ENCODE measurements at places on chromosomes 13 and 19. TPM values are rescaled to one million over a fixed set of nuclear protein-coding genes. Genes with fewer than 3 reads are reported as not detected.

- no peak for DNase-seq
Observed at GRCh38 chr13:66407128-66407527, 823.0 kb downstream of the PCDH9 start.

GRCh38 chr13:62760724-62761123, 1345.1 kb upstream of the PCDH20 start:
- DNase-seq: no peak

The ZSCAN1 gene
- total RNA-seq: 0.36 TPM

GRCh38 chr19:46704379-46705076, 12.4 kb downstream of the PRKD2 start:
- DNase-seq: no peak

The ZNF709 gene
- total RNA-seq: 20.0 TPM

GRCh38 chr19:1266916-1267476, 2.1 kb upstream of the CIRBP start:
- peak; percentile 78 for DNase-seq

DNA sequence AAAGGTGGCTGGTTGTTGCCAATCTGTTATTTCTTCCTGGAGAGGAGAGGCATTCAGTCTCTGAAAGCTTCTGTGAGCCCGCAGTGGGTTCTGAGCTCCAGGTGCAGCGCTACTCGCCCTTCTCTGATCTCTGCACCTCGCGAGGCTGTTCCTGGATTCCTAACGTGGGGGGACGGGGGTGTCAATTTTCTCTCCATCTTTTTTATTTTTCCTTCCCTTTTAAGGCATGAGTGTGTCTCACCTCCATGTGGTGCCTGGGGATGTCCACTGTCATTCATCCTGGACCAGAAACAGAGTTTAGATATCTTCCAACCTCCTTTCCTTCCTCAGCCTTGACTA, 626 bp downstream of the ZNF233 start:
- peak; percentile 24 for DNase-seq

GRCh38 chr19:611481-611868, 21.8 kb downstream of the HCN2 start:
- DNase-seq: no peak

DNA sequence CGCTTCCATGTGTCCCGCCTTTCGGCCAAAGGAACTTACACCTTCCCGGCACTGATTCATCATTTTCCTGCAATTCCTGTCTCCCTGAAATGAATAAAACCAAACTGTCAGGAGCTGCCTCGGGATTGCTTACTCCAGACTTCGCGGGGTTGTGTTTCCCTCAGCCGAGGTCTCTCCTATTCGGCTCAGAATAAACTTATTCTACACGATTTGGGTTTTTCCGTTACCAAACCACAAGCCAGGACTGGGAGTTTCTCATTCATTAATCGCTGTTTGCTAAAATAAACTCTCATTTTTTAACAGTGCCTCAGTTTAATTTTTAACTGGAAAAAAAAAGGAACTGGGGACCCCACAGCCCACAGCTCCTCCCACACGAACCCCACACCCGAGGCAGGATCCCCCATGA, 667 bp downstream of the ZNF878 start:
- DNase-seq: no peak

The CGB5 gene
- not detected for total RNA-seq

DNA sequence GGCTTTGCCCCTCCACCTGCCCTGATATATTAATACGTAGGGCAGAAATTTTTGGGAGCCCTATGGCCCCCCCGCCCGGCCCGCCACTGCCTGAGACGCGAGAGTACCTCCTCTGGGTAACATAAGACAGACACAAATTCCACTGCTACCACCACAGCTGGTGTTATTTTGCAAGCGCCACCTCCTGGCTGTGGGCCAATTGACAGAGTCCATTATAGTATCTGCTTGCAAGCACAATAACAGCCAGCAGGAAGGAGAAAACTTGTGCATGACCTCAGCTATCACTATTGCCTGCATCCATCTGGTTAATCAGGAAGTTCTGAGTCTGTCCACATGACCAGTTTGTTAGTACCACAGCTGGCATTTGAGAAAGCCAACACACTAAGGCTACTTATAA, 25.3 kb upstream of the OR10H2 start:
- DNase-seq: no peak

GRCh38 chr19:28065026-28065425, 1147.9 kb downstream of the UQCRFS1 start:
- no peak for DNase-seq

DNA sequence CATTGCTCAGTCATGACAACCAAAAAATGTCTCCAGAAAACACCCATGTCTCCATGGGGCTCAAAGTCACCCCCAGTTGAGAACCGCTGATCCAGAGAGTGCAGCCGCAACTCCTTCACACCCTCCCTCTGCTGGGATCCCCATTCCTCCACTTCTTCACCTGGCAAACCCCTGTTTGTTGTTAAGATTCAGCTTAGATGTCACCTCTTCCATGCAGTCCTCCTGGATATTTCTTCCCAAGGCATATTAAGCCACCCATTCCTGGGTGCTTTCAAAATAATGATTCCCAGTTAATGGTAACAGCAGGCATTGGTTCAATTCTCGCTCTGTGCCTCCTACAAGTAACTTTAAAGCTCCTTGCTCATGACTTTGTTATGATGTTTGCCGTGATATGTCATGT, 4.0 kb downstream of the OR10H1 start:
- no peak for DNase-seq

- DNase-seq: no peak
Observed at GRCh38 chr19:46043519-46043918, 2.7 kb upstream of the IGFL4 start.

DNA sequence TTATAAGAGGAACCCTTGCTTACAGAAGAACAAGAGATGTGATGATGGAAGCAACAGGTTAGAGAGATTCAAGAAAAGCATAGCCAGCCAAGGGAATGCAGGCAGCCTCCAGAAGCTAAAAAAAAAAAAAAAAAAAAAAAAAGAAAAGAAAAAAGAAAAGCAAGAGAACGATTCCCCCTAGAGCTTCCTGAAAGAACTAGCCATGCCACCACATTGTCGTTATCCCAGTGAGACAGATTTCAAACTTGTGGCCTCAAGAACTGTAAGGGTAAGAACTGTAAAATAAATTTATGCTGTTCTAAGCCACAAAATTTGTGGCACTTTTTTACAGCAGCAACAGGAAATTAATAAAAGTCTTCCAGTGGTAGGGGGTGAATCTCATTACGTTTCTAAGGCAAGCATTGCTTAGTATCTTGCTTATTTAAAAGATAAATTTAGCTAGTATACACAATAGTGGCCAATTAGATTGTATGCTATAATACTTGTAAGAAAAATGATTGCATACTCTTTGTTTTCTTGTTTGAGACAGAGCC, 21.8 kb downstream of the RFXAP start:
- no peak for DNase-seq

DNA sequence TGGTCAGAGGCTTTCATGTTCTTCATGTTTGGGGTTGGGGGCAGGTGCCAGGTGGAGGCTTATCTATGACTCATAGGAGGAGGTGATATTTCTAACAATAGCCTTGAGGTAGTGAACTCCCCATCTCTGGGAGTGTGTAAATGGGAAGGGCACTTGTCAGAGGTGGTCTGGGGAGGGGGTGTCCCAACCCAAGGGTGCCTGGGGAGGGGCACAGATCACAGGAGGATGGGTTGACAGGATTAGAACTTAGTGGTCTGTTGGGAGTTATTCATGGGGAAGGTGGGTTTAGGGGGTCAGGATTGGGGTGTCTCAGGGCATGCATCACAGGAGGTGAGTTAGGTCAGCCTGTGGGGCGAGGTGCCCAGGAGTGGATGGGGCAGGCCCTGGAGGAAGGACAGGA, 1.6 kb downstream of the ACTL9 start:
- no peak for DNase-seq

DNA sequence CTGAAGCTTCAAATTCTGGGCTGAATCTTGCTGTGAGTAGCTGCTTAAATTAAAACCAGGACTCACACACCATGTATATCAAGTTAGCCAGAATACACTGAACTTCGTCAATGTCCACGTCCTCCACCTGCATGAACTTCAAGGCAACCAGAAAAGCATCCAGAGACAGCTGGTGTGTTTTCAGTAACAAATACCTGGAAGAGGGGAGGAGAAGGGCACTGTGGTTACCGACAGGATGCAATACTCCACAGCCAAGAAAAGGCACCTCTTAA, 20.4 kb downstream of the PROZ start:
- DNase-seq: no peak

The PLK5 gene
- total RNA-seq: 0.36 TPM

DNA sequence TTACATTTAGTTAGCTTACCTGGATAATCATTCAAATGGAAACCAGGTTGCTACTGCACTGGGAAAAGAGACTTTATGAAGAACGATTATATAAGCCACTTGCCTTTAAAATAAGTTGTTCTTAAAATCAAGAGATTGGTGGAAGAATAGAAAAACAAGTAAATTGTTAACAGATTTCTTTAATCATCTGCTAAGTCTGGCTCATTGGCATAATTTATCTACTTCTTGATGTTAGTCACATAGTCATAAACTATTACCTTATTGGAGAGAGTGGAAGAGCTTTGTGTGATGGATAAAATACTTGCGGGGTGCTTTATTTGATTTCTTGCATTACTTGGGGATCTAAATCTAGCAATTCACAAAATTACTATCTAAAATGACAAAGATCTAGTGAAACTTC, 6.8 kb downstream of the LSM14A start:
- DNase-seq: no peak

The KANK2 gene
- total RNA-seq: 34.3 TPM

DNA sequence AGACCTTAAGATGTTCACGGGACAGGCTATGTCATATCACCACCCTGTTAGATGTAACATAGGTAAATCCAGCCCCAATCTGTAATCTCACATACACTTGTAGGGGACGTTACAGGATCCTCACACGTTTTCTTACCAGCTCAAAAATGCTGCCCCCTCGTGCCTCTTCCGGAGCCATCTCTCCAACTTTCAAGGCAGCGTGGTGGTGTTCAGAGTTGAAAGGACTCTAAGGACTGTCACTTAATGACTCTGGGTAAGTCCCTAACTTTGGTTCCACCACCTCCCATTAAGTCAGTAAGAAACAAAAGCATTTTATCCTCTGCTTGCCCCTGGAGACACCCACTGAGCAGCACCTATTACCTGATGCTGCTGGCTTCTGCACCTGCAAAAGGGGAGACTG, 4.4 kb downstream of the MED26 start:
- no peak for DNase-seq

The C19orf18 gene
- total RNA-seq: 0.45 TPM

The CEBPA gene
- 2.2 TPM for total RNA-seq

- DNase-seq: no peak
Observed at GRCh38 chr19:19740755-19741154, 7.8 kb upstream of the ZNF14 start.

The CEACAM6 gene
- total RNA-seq: 0.27 TPM

The LHB gene
- total RNA-seq: not detected

The ZNF730 gene
- 14.1 TPM for total RNA-seq

DNA sequence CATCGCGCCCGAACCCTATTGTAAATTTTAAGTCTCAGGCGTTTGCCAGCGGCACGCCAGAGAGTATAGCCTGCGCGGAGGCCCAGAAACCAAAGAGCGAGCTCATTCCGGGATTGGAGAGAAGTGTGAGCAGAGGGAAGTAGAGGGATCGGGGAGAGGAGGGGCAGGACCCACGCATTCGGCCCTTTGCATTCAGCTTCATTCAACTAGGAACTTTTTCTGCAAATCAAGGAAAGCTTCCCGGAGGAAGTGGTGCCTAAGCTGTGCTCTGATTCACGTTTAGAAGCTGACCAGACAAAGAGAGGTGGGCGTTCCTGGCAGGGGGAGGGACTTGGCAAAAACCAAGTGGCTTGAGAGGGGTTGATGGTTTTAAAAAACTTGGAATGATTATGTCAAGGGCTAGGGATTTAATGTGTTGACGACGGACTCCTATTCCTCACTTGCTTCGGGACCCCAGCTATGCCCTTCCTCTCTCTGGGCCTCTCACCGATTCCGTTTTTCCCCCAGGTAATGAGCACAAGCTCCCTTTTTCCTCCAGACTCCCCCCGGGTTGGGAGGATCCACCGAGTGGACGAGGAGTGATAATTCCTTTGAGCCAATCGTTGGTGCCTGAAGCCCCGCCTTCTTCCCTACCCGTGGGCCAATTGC, 811 bp upstream of the PRMT1 start:
- peak; percentile 90 for DNase-seq

DNA sequence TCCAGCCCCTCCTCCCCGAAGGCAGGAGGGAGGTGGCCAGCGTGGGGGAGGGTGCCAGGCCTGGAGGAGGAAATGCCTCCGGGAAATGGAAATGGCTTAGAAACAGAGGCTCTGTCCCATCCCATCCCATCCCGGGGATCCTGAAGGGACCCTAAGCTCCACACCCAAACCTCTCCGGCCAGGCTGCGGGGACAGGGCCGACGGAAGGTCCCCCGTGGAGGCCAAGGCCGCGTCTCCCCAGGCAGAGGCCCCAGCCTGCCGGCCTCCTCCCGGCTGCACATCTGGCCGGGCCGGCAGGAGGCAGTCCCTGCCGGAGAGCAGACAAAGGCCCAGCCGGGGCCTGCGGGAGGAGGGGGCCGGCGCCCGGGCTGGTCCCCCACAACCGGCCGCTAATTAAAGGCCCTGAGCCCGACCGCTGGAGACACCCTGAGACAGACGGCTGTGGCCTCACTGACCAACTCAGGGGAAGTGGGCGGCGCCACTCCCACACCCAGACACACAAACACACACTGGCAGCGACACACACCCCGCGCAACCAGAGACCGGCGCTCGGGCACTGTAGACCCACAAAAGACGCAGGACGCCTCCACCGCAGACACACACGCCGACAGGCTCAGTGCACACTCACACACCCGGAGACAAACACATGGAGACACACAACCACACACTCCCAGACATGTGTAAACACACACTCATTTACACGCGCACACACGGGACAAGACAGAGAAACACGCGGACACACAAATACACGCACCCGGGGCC, 1.1 kb downstream of the ADAMTS10 start:
- DNase-seq: no peak

The TNFSF9 gene
- 1.2 TPM for total RNA-seq

The GSX1 gene
- total RNA-seq: 0.36 TPM

Data from cerebellum (tissue), 4 donors.